ENCODE measurements at places on chromosomes 1 and 21.

DNA sequence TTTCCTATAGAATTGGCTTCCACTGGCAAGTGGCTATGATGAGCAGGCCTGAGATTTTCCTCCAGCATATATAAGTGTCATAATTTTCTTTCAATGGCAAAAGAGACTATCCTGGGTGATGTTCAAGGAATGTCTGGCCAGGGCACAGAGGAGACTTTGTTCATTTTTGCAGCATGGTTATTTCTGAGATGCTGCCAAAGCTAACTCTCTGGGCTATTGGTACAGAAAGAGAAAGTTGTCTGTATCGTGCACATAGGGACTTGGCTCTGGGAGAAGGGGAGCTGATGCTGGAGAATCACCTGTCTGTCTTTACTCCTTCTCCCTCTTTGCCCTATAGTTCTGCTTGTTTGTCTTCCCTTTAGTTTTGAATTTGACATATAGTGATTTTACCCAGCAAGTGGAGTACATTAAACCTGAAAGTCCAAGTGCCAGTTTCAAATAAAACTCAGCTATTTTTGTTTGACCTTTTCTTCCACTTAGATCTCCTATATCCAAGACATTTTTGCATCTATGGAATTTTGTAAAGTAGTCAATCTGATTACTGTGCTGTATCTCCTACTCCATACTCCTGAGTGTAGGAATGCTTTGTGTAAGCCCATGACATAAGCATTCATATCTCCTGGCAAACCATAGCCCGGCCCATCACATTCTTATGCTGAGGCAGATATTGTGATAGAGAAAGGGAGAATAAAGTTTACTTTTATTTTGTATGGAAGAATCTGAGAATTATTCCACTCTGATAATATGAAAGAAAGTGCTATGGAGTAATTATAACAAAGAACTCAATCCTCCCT, 3.9 kb downstream of the FNDC7 start:
- peak; percentile 23 for DNase-seq

DNA sequence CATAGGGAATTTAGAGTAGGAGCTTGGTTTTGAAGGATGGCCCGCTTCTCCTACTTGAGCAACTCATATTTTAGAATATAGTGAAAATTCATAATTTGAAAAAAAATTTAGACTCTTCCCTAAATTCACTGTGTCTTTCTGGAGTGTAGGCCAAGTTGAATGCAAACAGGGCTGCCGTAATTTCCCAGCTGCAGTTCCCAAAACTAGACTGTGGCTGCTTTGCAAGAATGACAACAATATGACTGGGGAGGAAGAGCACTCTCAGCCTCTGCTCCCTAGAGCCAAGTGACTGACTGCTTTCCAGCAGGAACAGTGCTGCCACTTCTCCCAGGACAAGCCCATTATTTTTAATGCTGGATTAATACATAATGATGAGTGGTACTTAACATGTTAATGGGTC, 209.0 kb downstream of the RHOU start:
- no peak for DNase-seq

GRCh38 chr1:210663730-210664573, 335.2 kb downstream of the HHAT start:
- no peak for DNase-seq

- no peak for DNase-seq
Measured at GRCh38 chr1:203086992-203087763, 1.4 kb upstream of the MYOG start.

DNA sequence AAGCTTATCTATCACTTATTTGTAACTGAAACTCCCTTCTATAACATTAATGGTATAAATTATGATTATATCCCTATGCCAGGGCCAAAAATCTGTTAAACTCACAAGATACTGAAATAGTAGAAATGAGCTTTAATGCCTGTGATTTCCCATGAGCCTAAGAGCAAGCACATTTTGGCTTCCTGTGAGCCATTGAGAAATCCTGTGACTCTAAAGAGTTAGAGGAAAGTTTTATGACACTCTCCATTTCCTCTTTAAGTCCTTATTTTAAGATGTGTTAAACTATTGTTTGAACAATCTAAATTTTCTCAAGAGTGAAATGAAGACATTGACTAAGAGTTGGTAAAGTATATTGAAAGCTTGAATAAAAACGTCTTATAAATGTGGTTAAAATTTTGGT, 45.6 kb downstream of the SUCO start:
- no peak for DNase-seq

GRCh38 chr1:199545780-199546179, 481.7 kb upstream of the NR5A2 start:
- DNase-seq = no peak

Measured in substantia nigra (tissue), 51 donors.